Left hindlimb (tissue), 1 donor: ENCODE measurements at places on chromosomes 7 and 10.

GRCh38 chr10:58543141-58543540, 30.5 kb downstream of the BICC1 start:
- DNase-seq = no peak

GRCh38 chr7:135274495-135275268, 41.0 kb downstream of the STRA8 start:
- DNase-seq = peak; percentile 67

- DNase-seq = no peak
These were observed 27.2 kb upstream of the AP5Z1 start for GRCh38 chr7:4748231-4748681.

DNA sequence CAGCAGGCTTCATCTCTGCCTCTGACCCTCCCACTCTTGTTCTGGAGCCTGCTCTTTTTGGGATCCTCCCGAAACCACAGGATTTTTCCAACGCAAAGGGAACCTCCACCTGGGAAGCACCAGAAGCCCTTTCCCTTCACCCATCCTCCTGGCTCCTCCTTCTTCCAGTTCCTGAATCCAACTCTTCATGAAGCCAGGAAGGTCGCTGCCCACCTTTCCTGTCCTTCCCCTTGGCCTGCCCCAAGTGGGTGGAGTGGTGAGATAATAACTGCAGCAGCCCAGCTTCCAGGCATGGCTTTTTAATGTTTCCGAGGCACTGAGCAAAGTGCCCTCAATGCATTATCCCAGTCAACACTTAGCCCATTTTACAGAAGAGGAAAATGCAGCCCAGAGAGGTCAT, 70.8 kb upstream of the EEPD1 start:
- DNase-seq = no peak

DNA sequence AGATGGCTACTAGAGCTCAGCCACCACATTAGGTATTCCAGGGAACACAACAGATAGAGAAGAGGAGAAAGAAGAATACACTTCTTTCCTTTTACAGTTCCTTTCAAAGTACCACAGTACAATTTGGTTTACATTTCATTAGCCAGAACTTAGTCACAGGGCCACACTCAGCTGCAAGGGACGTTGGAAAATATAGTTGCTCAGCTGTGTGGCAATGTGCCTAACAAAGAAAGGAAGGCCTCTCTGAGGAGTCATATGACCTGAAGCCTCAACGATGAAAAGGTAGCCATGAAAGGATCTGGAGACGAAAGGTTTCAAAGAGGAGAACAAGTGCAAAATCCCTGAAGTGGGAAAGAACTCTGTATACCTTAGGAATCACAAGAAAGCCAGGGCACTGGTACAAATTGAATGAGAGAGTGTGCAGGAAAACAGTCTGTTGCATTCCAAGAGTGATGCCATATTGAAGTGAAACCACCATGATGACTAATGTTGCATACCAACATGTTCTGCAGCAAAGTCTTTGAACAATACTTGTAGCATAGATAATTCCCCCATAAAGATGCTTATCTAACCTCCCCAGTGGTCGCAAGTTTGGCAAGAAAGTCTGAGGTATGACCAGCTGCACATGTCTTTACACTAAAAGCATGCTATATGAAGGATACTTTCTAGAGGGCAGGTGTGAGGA, 278.9 kb downstream of the HPSE2 start:
- DNase-seq = no peak
